Activated CD8-positive, alpha-beta memory T cell treated with anti-CD3 and anti-CD28 coated beads, Interleukin-2, amount 10 ng/mL, durations not matched to agents 7 days and 5 days (primary cell): ENCODE measurements at places on chromosomes 4 and X. TPM values are rescaled to one million over a fixed set of nuclear protein-coding genes. Genes with fewer than 3 reads are reported as not detected.

GPR34 gene
- total RNA-seq = 0.67 TPM

GRCh38 chr4:8586246-8586645 lies 6.1 kb downstream of the GPR78 start:
- no peak overlapping the region for H3K4me3 ChIP-seq
- no peaks in the 10 kb centered on the region for H3K4me1 ChIP-seq
- DNase-seq = no peak
- H3K36me3 ChIP-seq = no peaks in the 10 kb centered on the region
- no peak overlapping the region for H3K27ac ChIP-seq

HEPH gene
- not detected for total RNA-seq

CCKAR gene
- total RNA-seq = not detected

DNA sequence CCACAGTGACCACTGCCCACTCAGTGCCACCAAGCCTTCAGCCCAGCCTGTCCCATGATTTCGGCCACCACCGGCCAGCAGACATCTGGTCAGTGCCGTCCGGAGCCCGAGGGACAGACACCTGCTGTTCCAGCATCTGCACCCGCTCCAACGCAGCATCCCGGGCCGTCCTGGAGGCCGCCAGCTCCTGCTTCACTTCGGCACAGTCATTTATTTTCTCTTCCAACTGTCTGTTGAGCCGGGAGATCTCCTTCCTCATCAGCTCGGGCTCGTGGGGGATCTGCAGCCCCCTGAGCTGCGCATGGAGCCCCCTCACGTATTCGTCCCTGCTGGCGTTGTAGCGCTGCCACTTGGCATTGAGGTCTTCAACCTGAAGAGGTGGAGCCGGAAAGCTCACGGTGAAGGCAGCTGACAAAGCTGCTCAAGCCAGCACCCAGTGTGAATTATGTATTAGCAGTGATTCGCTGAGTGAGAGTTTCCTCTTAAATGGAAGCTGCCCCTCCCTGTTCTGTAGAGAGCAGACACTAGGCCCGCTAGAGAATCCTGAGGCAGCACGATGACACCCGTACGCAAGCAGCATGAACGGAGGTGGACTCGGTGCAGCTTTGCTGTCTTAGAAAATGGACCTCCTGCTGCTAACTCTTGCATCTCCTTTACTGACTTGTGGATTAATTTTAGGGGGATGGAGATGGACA lies 11.4 kb downstream of the TNIP2 start:
- no peak overlapping the region for H3K27ac ChIP-seq
- H3K4me1 ChIP-seq = peaks cover 48% of the 10 kb centered on the region
- H3K27me3 ChIP-seq = no peaks in the 10 kb centered on the region
- peaks cover 55% of the 10 kb centered on the region for H3K36me3 ChIP-seq
- no peak for DNase-seq

- no peak for DNase-seq
- no peak overlapping the region for H3K27ac ChIP-seq
- peak overlapping the region; percentile 54 for H3K4me3 ChIP-seq
These were observed 4.7 kb upstream of the ZNF518B start for GRCh38 chr4:10461850-10462400.

GRCh38 chrX:135543924-135544323 lies 23.5 kb downstream of the INTS6L start:
- DNase-seq = peak; percentile 41
- H3K36me3 ChIP-seq = peaks cover 15% of the 10 kb centered on the region
- no peak overlapping the region for H3K4me3 ChIP-seq
- no peak overlapping the region for H3K27ac ChIP-seq
- peaks cover 22% of the 10 kb centered on the region for H3K4me1 ChIP-seq
- H3K27me3 ChIP-seq = no peaks in the 10 kb centered on the region

DNA sequence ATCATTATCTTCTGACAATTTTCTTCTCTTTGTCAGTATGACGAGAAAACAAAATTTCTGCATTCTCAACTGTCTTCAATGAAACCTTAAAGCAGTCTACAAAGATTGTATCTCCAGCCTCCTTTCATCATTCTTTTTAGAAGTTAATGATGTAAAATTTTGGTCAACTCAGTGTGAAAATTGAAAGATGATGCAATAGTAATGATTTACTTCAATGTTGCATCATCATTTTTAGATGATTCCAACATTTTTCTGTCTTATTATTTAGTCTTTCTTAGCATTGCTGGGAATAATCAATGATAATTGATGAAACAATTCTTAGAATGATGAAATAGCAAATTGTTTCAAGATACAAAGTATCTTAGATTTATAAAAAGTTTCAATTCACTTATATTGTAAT lies 372.7 kb downstream of the C4orf33 start:
- DNase-seq = no peak
- H3K27ac ChIP-seq = no peak overlapping the region
- no peaks in the 10 kb centered on the region for H3K4me1 ChIP-seq
- H3K27me3 ChIP-seq = no peaks in the 10 kb centered on the region

- H3K4me3 ChIP-seq = no peak overlapping the region
- H3K27me3 ChIP-seq = peaks cover 36% of the 10 kb centered on the region
- H3K4me1 ChIP-seq = peaks cover 30% of the 10 kb centered on the region
- no peak overlapping the region for H3K27ac ChIP-seq
- peak; percentile 78 for DNase-seq
These were observed 219.6 kb downstream of the PTTG2 start for GRCh38 chr4:38179690-38180377.

TMSB15A gene
- 0.76 TPM for total RNA-seq

DNA sequence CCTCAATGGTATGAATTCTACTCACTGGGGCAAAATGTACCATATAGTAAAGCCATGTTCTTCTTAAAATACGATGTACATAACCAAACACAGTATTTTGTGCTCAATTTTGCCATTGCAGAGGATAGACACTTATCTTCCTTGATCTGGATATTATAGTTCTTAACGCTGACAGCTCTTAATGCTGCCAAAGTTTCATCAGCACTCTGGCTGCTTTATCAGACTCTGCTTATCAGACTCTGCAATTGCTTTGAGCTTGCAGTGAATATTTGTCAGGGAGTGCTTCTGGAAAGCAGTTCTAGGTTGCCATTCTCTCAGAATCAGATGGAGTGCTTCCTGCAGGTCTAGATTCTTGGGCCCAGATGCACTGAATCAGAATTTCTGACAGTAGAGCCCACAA lies 863.1 kb downstream of the CCSER1 start:
- no peak overlapping the region for H3K4me3 ChIP-seq
- no peaks in the 10 kb centered on the region for H3K27me3 ChIP-seq
- H3K36me3 ChIP-seq = no peaks in the 10 kb centered on the region

- H3K27me3 ChIP-seq = no peaks in the 10 kb centered on the region
- no peak overlapping the region for H3K27ac ChIP-seq
- peaks cover 31% of the 10 kb centered on the region for H3K4me1 ChIP-seq
- DNase-seq = no peak
- H3K36me3 ChIP-seq = no peaks in the 10 kb centered on the region
- H3K4me3 ChIP-seq = no peak overlapping the region
These were observed 55.3 kb downstream of the ARHGAP10 start for GRCh38 chr4:147787204-147787603.

- peaks cover 37% of the 10 kb centered on the region for H3K27me3 ChIP-seq
- no peak for DNase-seq
- H3K27ac ChIP-seq = no peak overlapping the region
- peaks cover 6% of the 10 kb centered on the region for H3K4me1 ChIP-seq
- H3K36me3 ChIP-seq = no peaks in the 10 kb centered on the region
- peak overlapping the region; percentile 55 for H3K4me3 ChIP-seq
These were observed 929 bp downstream of the ESX1 start for GRCh38 chrX:104253567-104254441.

ITIH6 gene
- total RNA-seq = not detected

WDFY3 gene
- total RNA-seq = 0.66 TPM

- H3K4me3 ChIP-seq = no peak overlapping the region
- peaks cover 6% of the 10 kb centered on the region for H3K27me3 ChIP-seq
- no peak overlapping the region for H3K27ac ChIP-seq
- H3K36me3 ChIP-seq = no peaks in the 10 kb centered on the region
These were observed 84.3 kb downstream of the REPS2 start for GRCh38 chrX:17030580-17031270.

- H3K36me3 ChIP-seq = no peaks in the 10 kb centered on the region
- no peak for DNase-seq
- no peaks in the 10 kb centered on the region for H3K4me1 ChIP-seq
- no peak overlapping the region for H3K27ac ChIP-seq
These were observed 164.2 kb upstream of the ACTRT1 start for GRCh38 chrX:128216364-128216763.

- no peak overlapping the region for H3K27ac ChIP-seq
- no peak for DNase-seq
- H3K36me3 ChIP-seq = peaks cover 53% of the 10 kb centered on the region
- no peaks in the 10 kb centered on the region for H3K27me3 ChIP-seq
- peaks cover 13% of the 10 kb centered on the region for H3K4me1 ChIP-seq
These were observed 27.4 kb upstream of the MRFAP1 start for GRCh38 chr4:6612961-6613675.

GRCh38 chr4:55311792-55312488 lies 34.1 kb upstream of the SRD5A3 start:
- no peaks in the 10 kb centered on the region for H3K4me1 ChIP-seq
- H3K4me3 ChIP-seq = no peak overlapping the region
- no peak for DNase-seq
- H3K27me3 ChIP-seq = peaks cover 2% of the 10 kb centered on the region
- no peaks in the 10 kb centered on the region for H3K36me3 ChIP-seq
- no peak overlapping the region for H3K27ac ChIP-seq

GRCh38 chrX:26138274-26138673 lies at the start of gene MAGEB18:
Gene MAGEB18, plus strand, starts transcription at chrX:26138343. Its CDS starts 643 bp downstream, at chrX:26138986.
- no peak for DNase-seq
- H3K36me3 ChIP-seq = no peaks in the 10 kb centered on the region
- H3K27me3 ChIP-seq = no peaks in the 10 kb centered on the region
- no peak within 1 kb of the TSS for H3K27ac ChIP-seq
- H3K4me3 ChIP-seq = no peak within 1 kb of the TSS

DNA sequence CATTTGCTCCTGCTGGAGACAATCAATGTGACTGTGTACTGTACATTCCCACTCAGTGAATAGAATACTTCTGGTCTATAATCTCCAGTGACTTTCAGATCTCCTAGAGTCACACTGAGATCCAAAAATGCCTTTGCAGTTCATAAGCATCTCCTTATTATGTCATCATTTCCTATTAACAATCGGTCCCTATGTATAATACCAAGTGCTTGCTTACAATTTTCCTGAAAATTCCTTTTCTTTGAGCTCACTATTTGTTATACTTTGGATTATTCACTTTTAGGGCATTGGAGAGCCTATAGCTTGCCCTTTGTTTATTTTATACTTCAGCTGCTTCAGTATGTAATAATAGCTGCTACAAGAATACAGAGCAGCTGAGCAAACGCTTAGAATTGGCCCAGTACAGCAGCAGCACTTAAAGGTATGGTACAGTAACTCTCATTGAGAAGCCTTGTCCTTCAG lies 313.0 kb downstream of the DCTD start:
- H3K27ac ChIP-seq = no peak overlapping the region
- no peaks in the 10 kb centered on the region for H3K27me3 ChIP-seq
- no peak for DNase-seq
- H3K4me3 ChIP-seq = no peak overlapping the region

CXXC4 gene
- total RNA-seq = not detected

DNA sequence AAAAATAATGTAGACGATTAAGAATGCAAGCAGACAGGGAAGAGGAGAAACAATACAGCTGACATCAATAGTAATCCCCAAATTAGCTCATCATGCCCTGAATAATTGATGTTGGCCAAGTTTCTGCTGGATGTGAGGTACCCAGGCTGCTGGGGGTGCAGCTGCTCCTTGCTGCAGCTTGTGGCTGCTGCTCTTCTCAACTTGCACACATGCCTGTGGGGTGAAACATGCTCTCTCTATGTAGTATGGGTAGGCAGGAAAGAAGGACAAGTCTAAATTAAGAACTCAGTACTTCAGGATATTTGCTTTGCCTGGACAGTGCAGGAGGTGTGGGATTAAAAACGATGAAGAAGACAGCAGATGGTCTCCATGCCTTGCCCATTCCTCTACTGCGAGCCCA lies 16.7 kb downstream of the EDA2R start:
- no peak overlapping the region for H3K27ac ChIP-seq
- no peak for DNase-seq
- H3K36me3 ChIP-seq = no peaks in the 10 kb centered on the region
- H3K4me3 ChIP-seq = no peak overlapping the region
- H3K27me3 ChIP-seq = no peaks in the 10 kb centered on the region

DNA sequence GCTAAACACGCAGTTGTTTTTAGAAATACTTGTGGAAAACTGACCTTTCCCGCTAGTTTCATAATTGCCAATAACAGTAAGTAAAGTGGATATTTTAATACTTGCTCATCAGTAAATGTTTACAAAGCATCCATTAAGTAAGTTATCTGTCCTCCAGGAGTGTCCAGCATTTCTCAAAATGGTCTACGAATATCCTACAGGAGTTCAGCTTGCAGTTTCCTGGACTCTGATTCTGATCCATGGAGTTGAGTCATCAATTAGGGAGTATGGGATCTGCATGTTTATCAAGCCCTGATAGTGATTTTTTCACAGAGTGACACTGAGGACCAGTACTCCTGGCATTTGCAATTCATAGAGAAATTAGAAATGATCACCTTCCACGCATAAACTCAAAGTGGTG lies 325.2 kb upstream of the AADAT start:
- H3K4me1 ChIP-seq = no peaks in the 10 kb centered on the region
- no peak for DNase-seq
- H3K4me3 ChIP-seq = no peak overlapping the region
- H3K36me3 ChIP-seq = no peaks in the 10 kb centered on the region

PABPC4L gene
- not detected for total RNA-seq

GRCh38 chr4:137649711-137650450 lies 117.6 kb upstream of the PCDH18 start:
- no peaks in the 10 kb centered on the region for H3K36me3 ChIP-seq
- H3K27ac ChIP-seq = no peak overlapping the region
- H3K27me3 ChIP-seq = no peaks in the 10 kb centered on the region
- no peak overlapping the region for H3K4me3 ChIP-seq
- DNase-seq = no peak

GRCh38 chr4:157918036-157918832 lies 254.6 kb downstream of the GASK1B start:
- H3K27ac ChIP-seq = no peak overlapping the region
- no peak for DNase-seq
- no peak overlapping the region for H3K4me3 ChIP-seq
- H3K27me3 ChIP-seq = no peaks in the 10 kb centered on the region

GRCh38 chr4:174828845-174829701 lies at the start of gene GLRA3:
Gene GLRA3, minus strand, starts transcription at chr4:174829247. Its CDS starts 436 bp downstream, at chr4:174828811.
- H3K4me3 ChIP-seq = peak within 1 kb of the TSS; percentile 16
- H3K36me3 ChIP-seq = peaks cover 2% of the 10 kb centered on the region
- H3K27me3 ChIP-seq = peaks cover 7% of the 10 kb centered on the region
- DNase-seq = no peak

DNA sequence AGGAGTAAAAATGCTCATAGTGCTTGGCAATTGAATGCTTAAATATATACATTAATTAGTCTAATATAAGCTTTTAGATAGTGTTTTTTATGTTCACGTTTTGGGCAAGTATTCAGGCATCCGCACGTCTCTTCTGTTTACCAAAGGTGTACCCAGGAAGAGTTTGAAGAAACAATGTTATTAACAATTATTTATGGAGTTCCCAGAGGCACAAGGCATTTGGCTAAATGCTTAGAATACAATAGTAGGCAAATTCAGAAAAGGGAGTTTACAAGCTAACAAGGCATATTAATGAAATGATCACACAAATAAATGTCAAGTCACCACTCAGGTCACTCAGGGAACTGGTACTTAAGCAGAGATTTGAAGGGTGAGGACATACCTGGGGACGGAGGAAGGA lies 294.8 kb downstream of the TENM3 start:
- no peak for DNase-seq
- H3K27me3 ChIP-seq = no peaks in the 10 kb centered on the region

ATP1B4 gene
- total RNA-seq = not detected

ELOVL6 gene
- 27.5 TPM for total RNA-seq

DCX gene
- total RNA-seq = not detected
